ENCODE measurements at places on chromosomes 4 and X.

DNA sequence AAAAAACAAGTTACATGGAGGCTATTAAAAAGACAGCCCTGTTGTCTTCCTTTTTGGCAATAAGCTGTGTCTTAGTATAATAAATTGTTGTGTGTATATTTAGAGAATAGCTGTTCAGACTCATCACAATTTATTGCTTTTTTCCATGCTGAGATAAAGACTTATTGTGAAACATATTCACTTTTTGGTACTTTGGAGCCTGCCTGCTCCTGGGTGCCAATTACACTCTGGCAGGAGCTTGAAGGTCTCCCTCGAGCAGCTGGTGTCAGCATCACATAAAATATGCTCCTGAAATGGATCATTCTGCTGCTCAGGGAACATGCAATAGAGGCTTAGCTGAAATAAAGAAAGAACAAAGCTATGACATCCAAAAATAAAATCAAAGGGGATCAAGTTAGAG, 211.6 kb upstream of the DKK2 start:
- DNase-seq: no peak

- no peak for DNase-seq
These were observed 276.4 kb downstream of the IL15 start for GRCh38 chr4:141912831-141913230.

- DNase-seq: no peak
These were observed 90.5 kb downstream of the FBXO8 start for GRCh38 chr4:174192943-174193342.

DNA sequence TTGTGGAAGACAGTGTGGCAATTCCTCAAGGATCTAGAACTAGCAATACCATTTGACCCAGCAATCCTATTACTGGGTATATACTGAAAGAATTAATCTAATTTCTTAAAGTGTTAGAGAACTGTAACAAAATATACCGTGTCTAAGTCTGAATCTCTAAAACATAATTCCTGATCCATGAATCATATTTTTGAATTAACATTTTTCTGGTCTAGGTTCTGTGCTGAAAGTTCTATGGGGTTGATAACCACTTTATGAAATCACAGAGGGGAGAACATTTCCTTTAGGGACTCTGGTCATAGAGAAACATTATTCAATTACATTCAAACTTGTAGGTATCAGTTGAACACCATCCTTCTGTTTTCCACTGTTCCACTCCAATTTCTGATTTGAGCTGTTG, 91.9 kb upstream of the ETNPPL start:
- no peak for DNase-seq

DNA sequence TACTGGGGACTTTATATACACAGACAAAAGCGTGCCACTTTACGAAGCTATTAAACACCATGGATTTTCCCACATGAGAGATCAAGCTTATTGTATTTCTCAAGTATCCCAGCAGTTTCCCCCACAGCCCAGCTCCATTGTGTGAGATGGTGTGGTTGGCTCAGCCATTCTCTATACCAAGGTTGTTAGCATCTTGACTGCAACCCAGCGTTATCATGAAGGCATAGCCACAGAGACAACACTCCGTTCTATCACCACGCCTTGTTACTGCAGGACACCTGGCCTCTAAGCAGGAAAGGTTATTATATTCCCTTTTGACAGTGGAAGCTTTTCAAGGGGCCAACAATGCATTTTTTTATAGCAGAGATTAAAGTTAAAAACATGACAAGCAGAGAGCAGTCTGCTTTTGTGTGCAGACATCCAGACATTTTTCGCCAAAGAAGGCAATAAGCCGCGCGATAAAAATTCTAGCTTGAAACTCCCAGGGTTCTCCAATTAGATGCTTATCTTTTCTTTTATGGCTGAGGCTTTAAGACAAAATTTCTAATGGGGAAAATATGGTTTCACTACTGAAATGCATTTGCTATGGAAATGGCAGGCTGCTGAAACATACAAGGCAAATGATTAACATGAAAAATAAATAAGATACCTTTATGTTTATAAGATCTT, 206.1 kb downstream of the MID1 start:
- DNase-seq: no peak

GRCh38 chr4:28350485-28350884, 1489.8 kb downstream of the STIM2 start:
- DNase-seq: no peak

DNA sequence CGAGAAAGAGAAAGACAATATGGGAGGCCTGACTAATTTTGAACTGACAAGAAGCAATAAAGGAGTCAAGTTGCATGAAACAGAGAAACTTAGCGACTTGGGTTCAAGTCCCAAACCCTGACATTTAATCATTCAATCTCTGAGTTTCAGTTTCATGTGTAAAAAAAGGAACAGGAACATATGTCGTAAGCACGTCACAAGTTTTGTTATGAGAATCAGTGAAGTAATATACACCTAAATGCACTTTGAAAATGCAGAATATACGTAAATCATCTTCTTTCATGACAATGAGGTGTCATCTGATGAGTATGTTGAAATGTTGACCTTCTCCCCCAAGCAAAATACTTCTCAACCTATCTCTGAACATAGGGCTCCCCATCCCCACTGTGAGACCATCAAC, 10.4 kb downstream of the ACOT9 start:
- peak; percentile 10 for DNase-seq

Measured in CD4-positive, alpha-beta T cell treated with Interleukin-4 for 1 hour (primary cell).